ENCODE measurements at places on chromosomes 13 and 19.

GRCh38 chr13:107301724-107302374 lies 733.9 kb upstream of the ARGLU1 start:
- DNase-seq, result no peak

DNA sequence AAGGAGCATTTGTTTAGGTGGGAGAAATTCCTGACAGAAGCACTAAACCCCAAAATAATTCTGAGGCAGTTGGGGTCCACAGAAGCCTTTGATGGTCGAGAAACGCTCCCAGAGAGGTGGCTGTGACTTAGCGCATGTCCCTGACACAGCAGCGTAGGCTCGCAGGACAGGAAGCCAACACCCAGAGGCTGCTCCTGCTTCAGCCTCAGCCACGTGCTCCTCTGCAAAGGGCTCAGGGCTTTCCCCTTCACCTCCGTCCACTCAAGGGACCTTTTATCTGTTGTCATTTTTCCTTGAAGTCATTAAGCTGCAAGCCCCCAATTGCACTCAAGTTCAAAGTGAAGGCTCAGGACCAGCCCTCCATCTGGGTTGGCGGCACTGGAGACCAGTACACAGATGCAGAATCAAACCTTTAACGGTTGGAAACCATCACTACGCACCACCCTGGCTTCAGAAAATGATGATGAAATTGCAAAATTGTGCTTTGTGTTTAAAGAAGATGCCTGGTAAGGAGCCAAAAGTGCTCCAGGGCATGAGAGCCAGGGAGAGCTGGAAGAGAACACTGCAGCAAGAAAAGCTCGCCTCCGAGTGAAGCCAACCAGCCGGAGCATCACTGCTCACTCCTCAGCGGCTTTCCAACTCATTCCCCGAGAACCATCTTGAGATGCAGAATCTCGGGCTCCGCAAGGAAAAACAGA lies 219.6 kb downstream of the RAP2A start:
- no peak for DNase-seq

DNA sequence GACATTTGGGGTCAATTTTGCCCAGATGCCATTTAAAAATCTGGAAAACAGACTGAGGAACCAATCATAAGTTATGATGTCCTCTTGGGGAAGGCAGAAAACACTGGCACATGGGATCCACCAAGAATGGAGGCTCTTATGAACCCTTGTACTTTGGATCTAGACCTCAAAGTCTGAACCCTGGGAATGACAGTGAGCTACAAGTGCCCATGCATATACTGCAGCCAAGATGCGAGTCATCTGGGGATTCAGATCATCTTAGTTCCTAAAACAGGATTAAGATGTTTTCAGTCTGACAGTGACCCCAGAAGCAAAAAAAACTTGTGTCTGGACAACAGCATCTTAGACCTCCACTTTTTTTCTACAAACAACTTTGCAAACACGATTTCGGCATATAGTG lies 100.2 kb upstream of the SIAH3 start:
- no peak for DNase-seq

DNA sequence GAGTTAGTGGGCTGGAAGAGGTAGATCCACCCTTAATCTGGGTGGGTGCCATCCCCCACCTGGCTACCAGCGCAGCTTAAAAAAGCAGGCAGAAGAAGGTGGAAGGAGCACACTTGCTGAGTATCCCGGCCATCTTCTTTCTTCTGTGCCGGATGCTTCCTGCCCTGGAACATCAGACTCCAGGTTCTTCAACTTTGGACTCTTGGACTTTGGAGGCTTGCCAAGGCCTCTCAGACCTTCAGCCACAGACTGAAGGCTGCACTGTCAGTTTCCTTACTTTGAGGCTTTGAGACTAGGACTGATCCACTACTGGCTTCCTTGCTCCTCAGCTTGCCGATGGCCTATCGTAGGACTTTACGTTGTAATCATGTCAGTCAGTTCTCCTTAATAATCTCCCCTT lies 127.6 kb upstream of the GPC6 start:
- no peak for DNase-seq

- no peak for DNase-seq
Measured at GRCh38 chr19:38502410-38503076, 69.1 kb downstream of the RYR1 start.

DNA sequence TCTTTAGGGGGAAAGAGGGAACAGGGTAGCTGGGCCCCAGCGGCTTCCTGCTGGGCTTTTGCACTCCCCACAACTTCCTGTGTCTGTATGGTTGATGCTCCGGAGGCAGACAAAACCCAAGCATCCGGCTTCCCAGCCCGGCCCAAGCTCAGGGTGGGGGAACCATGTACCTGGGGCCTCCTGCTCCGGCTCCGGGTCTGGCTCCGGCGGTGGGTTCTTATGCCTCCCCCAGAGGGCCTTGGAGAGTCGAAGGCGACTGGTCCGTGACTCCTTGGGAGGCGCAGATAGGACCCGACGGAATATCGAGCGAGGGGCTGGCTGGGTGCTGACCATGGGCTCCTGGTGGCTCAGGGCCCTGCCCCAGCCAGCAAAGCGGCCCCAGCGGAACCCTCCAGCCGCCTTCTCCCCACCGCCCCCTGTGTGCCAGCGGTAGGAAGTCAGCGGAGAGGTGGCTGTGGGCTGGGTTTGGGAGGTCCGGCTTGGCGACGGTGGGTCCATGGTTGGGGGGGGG lies 428 bp downstream of the RASAL3 start:
- peak; percentile 75 for DNase-seq

DNA sequence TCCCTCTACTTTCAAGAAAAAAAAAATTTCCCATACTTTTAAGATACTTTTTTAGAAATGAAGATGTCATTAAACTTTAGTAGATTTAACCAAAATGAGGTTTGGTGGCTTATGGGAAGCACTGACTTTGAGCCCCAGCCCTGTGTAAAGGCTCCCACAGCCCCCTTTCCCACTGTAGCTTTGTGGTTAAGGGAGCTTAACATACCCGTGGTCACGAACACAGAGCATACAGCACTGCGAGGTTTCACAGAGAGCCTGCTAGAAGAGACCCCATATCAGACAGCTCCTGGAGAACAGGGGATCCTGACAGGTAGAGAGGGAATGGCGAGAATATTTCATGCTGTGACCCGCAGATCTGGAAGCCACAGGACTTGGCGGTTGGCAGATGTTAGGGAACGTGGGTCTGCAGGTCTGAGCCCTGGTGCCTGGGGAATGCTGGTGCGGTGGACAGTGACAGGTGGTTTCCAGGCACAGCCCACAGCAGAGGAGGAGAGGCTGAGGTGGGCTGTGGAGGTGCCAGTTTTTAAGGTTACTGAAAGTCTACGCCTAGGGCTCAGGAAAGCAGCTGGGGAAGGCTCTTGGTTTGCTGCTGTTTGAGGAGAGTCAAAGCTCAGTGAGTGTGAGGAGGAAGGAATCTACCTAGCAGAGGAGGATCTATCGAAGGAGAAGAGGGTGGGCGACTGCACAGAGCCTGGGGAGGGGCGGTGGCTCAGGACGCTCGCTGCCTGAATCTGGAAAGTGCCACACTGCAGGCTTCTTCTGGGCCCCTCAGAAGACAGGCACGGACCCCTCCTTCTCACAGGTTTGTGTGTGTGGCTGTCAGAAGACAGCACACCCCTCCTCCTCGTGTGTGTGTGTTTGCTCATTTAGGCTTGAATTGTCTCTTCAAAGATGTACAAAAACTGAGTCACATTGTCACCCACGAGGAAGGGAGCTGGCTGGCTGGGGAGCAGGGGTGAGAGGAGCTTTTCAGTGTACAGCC lies 49.9 kb downstream of the SLC7A9 start:
- no peak for DNase-seq

DNA sequence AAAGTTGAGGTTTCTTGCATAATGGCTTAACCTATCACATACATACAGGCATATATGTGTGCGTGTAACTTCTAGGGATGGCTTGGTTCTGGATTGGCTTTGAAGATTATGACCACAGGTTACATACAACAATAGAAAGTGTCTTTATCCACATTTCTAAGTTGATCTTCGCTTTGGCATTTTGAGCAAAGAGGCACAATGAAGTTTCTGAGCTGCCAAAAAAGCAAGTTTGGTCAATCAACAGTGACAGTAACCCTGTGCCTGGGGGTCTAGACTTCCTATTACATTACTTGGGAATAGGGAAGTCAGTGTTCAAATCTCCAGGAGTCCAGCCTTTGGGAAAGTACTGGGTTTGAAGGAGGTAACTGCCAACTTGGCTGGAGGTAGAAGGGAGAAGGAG lies 3.1 kb upstream of the SOX1 start:
- no peak for DNase-seq

GRCh38 chr13:72221276-72221962 lies 354.4 kb upstream of the DACH1 start:
- DNase-seq, result no peak

DNA sequence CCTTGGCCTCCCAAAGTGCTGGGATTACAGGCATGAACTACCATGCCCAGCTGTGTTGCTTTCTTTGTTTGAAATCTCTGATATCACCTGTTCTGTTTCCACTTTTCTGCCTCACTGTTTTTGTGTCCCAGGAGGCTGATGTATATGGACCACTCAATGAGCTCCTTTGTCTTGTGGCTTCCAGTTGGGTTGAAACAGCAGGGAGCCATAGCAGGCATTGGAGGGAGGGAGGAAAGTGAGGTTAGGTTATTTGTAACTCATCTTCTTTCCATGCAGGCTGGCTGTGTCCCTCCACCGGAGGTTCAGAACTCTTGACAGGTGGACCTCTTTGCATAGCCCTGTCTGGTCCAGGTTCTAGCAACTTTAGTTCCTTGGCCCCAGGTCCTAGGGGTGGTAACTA lies 6.1 kb upstream of the CYP4F22 start:
- DNase-seq, result no peak

DNA sequence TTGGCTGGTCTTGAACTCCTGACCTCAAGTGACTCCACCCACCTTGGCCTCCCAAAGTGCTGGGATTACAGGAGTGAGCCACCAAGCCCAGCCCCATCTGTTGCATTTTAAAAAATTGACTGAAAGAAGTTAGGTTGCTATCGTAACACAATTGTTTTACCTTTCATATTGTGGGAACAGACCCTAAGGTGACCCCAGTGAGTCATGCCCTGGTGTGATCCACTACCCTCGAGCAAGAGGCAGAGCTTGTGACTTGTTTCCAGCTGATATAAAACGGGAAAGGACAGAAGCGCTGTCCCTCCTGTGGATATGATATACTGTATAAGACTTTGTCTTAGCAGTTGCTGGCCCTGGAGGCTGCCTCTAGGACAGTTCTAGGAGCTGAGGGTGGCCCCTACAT lies 308.6 kb downstream of the HS6ST3 start:
- DNase-seq, result no peak

DNA sequence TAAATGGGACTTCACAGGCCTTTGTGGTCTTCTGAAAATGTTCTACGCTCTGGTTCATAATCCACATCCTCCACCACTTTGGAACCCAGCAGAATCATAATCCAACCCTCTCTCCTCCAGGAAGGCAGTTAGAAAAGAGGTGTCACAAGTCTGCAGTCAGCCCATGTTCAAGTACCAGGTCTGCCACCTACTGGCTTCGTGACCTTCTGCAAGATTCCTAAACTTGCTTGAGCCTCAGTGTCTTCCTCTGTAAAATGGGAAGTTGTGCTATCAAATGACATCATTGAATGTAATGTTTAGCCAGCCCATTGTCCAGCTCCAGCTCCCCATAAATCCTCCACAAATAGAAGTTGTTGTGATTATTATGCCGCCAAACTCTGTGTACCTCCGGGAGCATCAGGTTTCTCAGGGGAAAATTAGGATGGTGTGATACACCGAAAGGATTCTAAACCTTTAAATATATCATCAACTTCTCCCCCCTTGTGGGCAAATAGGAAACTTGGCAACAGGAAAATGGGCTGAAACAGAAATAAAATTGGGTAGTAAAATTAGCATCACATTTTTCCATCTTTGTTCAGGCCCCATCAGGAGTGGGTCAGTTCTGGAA lies 109.7 kb downstream of the NUFIP1 start:
- no peak for DNase-seq

GRCh38 chr13:96958286-96958891 lies 35.9 kb downstream of the OXGR1 start:
- DNase-seq, result no peak

- no peak for DNase-seq
Measured at GRCh38 chr19:6099599-6099998, 10.7 kb downstream of the RFX2 start.

DNA sequence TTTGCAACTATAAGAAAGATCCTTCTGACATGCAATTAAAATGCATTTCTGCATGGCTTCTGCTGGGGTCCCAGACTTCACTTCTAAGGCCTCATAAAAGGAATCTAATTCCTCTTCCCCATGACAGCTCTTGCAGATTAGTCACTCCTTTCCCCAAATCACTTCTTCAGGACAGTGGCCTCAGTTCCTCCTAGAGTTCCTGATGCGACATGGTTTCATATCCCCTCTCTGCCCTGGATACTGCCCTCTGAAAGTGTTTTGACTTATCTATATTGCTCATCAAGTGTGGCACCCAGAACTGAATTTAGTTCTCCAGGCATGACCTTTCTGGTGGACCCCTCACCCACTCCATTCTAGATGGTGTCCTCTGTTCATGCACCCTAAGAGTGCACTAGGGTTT lies 238.1 kb downstream of the FOXO1 start:
- DNase-seq, result no peak

DNA sequence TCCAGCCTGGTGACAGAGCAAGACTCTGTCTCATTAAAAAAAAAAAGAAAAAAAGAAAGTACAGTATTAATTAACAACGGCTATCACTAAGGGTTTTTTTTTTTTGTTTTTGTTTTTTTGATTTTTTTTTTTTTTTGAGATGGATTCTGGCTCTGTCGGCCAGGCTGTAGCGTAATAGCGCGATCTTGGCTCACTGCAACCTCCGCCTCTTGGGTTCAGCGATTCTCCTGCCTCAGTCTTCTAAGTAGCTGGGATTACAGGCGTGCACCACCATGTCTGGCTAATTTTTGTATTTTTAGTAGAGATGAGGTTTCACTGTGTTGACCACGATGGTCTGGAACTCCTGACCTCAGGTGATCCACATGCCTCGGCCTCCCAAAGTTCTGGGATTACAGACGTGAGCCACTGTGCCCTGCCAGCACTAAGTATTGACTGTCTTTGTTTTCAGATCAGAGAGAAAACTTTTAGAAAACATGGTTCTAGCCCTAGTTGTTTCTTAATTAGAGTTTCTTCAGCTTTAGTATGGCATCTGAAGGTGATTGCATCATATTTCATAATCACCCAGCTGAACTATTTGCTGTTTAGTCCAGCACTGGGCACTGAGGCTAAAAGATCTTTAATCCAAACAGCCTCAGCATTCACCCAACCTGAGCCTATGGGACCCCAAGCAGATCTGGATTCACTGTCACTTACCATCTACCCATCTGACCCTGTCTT lies 2.7 kb upstream of the GATAD2A start:
- no peak for DNase-seq

- DNase-seq, result no peak
Measured at GRCh38 chr13:20462921-20463320, 62.7 kb downstream of the CRYL1 start.

Data from effector CD4-positive, alpha-beta T cell (primary cell).